ENCODE measurements at places on chromosomes 5 and 9. TPM values are rescaled to one million over a fixed set of nuclear protein-coding genes. Genes with fewer than 3 reads are reported as not detected.

GRCh38 chr5:135171336-135171735, 137.3 kb upstream of the PITX1 start:
- no peak for DNase-seq

DNA sequence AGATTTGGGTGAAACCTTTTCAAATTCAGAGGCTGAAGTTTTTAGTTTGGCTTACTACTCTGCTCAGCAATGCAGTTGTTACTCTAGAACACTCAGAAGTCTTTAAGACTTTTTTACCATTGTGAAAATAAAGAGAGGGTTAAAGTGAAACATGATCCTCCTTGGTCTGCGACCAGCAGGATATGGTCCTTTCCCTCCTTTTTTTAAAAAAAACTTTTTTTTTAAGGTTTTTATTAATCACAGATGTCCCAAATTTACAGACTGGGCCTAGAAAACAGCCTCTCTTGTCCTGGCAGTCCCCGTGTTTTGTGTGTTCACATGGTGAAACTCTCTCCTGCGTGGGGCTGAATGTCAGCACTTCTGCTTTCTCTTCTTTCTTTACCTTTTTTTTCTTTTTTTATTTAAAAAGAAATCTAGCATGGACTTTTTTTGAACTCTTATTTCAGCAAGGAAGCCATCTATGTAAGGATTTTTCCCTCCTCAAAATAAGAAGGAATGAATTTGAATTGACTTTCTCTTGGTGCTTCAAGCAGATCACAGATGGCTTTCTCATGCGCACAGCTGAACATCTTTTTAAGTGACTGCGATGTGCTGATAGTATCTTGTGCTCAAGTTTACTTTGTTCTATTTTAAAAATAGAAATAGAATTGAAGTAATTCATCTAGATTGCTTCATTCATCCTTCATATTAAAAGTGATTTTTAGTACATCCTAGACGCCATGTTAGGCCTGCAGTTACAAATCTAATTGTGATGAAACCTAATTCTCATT, 128.7 kb upstream of the OTULINL start:
- peak; percentile 39 for DNase-seq

- no peak for DNase-seq
Observed at GRCh38 chr9:137064027-137064879, 6.1 kb downstream of the SAPCD2 start.

DNA sequence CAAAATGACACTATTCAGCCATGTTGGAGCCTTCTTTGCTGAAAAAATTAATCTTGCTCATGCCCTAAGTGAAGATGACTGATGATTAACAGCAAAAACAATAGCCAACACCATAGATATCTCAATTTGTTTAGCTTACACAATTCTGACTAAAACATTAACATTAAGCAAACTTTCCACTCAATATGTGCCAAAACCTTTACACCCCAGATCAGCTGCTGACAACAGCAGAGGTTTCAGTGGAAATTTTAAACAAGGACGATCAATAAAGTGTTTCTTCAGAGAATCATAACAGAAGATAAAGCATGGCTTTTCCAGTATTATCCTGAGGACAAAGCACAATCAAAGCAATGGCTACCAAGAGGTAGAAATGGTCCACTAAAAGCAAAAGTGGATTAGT, 254.4 kb upstream of the GRAMD2B start:
- DNase-seq: no peak

- no peak for DNase-seq
Observed at GRCh38 chr9:131776473-131776872, 36.6 kb upstream of the RAPGEF1 start.

DNA sequence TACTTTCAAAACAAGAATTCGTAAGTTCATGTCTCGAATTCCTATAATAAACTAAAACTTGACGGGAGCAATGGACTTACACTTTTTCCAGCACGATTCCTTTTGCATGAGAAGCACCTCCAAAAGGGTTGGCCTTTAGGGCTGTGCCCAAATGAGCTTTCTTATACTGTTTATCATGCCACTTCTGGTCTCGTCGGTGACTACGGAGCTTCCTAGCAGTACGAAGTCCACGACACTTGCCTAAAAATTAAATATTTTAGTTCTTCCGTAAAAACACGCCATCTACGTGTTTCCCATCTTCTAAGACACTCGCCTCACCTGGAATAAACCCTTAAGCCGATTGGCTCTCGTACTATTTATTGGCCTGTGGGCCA, 554 bp downstream of the RPS23 start:
- no peak for DNase-seq

DNA sequence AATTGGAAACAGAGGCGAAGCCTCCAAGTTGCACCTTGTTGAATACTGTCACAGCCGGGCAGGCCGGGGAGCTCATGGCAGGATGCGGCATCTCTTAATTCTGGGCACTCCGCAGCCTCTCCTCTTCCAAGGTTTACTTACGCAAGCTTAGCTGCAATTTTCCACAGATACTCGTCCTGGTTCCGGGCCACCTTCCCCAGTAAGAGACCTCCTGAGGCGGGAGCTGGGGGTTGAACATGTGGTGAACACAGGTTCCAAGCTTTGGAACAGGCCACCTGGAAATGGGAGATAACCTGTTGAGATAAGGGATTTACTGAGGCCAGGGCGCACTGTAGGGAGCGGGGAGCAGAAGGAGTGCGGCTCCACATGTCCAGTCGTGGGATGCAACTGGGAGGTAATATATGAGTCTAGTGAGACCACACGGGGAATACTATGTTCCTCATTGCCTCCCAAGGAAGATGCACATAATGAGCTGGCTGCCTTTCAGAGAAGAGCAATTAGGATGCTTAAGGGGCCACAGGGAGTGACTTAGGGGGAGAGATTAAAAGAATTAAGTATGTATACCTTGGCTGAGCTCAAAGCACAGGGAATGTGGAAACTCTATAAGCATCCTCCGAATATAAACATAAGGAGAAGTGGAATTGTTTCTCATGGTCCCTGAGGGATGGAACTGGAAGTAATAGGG, 335.2 kb downstream of the CWC27 start:
- DNase-seq: no peak

DNA sequence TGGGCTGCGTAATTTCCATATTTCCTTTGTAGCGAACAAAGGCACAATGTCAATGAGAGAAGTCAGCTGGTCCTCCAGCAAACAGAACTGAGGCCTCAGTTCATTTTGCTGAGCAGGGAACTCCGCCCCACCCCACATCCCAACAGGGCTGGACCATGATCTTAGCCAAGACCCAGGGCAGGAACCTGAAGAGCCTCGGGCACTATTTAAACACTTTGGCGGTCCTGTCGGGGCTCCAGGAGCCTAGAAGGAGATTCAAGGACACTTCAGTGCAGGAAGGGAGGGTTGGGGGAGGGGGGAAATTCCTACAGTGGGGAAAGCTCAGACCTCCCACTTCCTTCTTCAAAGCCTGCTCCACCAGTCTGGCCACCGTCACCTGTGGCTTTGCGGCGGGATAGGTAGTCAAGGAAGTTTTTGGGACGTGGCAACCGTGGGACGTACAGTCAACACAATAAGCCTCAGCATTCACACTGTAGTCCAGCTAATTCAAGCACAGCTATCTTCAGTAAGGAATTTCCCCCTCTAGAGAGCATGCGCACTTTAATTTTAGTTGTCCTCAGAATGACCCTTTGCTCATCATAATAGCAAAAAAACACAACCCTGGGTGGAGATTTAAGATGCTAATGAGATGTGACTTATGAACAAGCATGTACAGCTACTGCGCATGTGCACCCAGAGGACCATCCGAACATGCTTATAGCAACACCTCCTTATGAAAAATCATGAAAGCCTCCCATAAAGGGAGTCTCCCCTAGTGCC, 30.9 kb downstream of the S1PR3 start:
- no peak for DNase-seq

GRCh38 chr5:110008131-110008530, 318.4 kb downstream of the MAN2A1 start:
- DNase-seq: no peak

DNA sequence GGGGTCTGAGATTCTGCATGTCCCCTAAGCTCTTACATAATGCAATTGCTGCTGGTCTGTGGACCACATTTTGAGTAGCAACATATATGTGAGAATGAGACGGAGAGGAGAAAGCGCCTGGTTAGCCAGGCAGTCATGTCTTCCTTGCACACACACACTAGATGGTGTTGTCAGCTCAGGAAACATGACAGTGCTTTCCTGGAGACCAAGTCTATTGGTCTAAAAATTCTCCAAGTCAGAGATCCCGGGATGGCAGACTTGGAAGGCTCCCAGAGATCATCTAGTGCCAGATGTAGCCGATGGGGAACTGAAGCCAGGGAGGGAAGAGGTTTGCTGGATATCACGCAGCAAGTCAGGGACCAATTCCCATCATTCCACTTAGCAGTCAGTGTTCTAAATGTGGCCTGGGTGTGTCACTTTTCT, 53.4 kb downstream of the GALNT12 start:
- peak; percentile 93 for DNase-seq

GRCh38 chr9:131666774-131667173, 73.1 kb downstream of the RAPGEF1 start:
- DNase-seq: no peak

DNA sequence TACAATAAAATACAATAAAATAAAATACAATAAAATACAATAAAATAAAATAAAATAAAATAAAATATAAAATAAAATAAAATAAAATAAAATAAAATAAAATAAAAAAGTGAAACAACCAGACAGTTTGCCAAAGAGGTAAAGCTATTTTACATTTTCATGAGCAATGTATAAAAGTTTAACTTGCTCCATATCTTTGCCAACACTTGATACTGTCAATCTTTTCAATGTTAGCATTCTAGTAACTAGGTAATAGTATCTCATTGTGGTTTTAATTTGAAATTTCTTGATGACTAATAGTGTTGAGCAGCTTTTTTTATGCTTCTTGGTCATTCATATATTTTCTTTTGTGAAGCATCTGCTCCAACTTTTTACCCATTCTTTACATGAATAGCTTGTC, 17.3 kb downstream of the TTC33 start:
- no peak for DNase-seq

- DNase-seq: peak; percentile 94
Observed at GRCh38 chr9:4832786-4833579, 40.2 kb downstream of the RCL1 start.

DNA sequence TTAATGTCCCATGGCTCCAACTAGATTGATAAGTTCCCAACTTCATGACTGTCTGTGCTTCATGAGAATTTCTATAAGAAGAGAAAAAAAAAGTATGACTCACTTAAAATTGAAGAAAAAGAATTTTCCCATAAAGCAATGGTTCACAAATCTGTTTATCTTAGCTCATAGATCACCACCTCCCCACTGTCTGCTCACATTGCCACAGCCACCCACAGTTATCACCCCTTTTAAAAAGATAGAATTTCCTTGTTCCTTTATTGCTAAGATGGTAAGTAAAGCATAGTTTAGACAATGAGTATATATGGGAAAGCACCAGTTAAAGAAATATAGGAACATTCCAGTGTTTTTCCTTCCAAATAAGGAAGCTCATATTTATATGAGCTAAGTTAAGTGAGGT, 67.1 kb downstream of the ALDH7A1 start:
- peak; percentile 63 for DNase-seq

DNA sequence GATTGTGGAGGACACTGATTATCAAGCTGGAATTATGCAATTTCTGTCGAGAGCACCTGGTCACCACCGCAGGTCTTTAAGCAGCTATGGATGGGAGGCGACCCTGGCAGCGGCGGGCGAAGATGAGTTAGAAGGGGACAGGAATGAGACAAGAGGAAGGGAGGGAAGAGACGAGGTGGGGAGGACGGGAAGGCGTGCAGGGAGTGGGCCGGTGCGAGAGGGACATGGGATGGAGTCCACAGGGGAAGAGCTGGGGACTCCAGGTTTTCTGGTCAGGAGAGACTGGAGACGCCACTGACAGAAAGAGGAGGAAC, 192.3 kb downstream of the MELK start:
- no peak for DNase-seq

- DNase-seq: no peak
Observed at GRCh38 chr9:133640580-133641395, 4.6 kb downstream of the DBH start.

DNA sequence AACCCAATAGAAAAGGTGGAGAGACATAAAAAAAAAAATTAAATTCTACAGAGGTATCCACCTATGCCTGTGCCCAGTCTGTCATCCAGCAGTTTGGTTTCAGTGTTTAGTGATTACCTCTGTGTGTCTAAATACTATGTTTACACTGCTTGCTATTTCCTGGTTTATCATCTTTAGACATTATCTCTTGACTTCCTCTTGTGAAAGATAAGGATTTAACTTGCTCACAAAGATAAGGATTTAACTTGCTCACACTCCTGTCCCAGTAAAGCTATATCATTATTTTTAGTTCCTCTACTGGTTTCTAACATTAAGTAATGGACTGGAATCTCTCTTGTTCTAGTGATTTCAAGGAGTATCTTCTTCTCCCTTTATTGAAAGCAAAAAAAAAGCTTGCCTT, 53.9 kb upstream of the ZFR start:
- no peak for DNase-seq

NR5A1 gene
- not detected for total RNA-seq

CCDC192 gene
- not detected for total RNA-seq

GDNF gene
- 7.2 TPM for total RNA-seq

IFNA2 gene
- not detected for total RNA-seq

DEPDC1B gene
- total RNA-seq: 5.4 TPM

CDC25C gene
- 9.0 TPM for total RNA-seq

NUTM2F gene
- total RNA-seq: not detected

RLN2 gene
- total RNA-seq: not detected

LMX1B gene
- not detected for total RNA-seq

EDIL3 gene
- 51.4 TPM for total RNA-seq

GRIA1 gene
- 0.24 TPM for total RNA-seq
